ENCODE measurements at places on chromosomes 3 and 15. TPM values are rescaled to one million over a fixed set of nuclear protein-coding genes. Genes with fewer than 3 reads are reported as not detected.

Gene MASP1
- total RNA-seq = 4.4 TPM

Gene SI
- not detected for total RNA-seq

Gene TRPC1
- total RNA-seq = 1.3 TPM

Gene GALNT15
- 5.5 TPM for total RNA-seq

Gene C3orf80
- total RNA-seq = 0.10 TPM

Gene GHSR
- not detected for total RNA-seq

Measured in psoas muscle (tissue), 8 donors.